ENCODE measurements at places on chromosomes 16 and 17.

- DNase-seq, result no peak
Measured at GRCh38 chr17:77429369-77429968, 288.7 kb downstream of the SEC14L1 start.

GRCh38 chr17:51228161-51228560 is 31.7 kb downstream of the MBTD1 start:
- no peak for DNase-seq

DNA sequence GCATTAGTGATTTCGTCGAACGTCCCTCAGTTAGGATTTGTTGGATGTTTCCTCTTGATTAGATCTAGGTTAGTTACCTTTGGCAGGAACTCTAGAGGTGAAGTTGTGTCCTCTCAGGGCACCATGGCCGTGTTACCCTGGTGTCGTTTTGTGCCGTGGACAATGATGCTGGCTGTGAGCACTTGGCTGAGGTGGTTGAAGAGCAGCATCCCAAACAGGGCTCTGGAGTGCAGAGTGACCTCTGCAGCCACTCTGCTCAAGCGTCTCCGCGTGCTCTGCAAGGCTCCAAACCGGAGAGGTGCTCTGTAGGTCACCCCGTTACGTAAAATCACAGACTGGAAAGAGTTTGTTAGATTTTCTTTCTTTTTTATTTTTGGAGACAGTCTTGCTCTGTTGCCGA is 33.0 kb downstream of the FOXK2 start:
- DNase-seq, result no peak

- no peak for DNase-seq
Measured at GRCh38 chr16:47387026-47387734, 73.7 kb downstream of the ITFG1 start.

- no peak for DNase-seq
Measured at GRCh38 chr16:72415379-72415778, 243.4 kb upstream of the PMFBP1 start.

- DNase-seq, result no peak
Measured at GRCh38 chr17:31294231-31294630, 2.8 kb downstream of the OMG start.

- no peak for DNase-seq
Measured at GRCh38 chr16:25931473-25932035, 239.8 kb downstream of the HS3ST4 start.

DNA sequence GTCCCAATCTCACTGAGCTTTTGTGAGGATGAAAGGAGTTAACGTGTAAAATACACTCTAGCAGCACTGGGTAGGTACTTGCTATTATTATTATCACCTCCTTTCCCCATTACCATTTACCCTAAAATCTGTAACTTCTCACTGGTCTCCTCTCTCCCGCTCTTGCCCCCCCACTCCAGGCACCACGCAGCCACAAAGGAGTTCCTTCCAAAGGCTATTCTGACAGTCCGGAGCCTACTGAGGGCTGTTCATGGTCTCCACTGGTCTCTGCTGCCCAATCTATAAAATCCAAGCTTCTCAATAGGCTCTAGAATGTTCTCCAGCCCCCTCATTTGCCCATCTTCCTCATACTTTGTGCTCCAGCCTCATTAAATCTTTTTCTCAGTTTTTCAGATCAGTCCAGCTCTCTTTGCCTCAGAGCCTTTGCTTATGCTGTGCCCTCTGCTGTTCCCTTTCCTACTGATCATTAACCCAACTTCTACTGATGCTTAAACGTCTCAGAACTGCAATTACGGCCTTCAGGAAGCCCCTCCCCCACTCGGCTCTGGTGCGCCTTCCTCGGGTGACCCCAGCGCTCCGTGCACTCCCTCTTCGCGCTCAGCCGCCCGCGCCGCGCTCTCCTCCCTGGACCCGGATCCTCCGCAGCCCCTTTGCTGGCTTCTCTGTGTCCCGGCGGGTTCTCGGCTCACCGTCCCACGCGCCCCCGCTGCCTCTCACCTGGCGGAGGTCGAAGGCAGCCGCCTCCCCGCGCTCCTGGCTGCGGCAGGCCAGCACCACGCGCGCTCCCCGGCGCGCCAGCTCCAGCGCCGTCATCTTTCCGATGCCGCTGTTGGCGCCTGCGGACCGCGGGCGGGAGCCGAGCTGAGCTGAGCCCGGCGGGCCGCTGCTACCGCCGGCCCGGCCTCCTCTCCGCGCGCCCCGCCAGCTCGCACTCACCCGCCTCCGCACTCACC is 737 bp downstream of the DHRS13 start:
- peak; percentile 55 for DNase-seq

- no peak for DNase-seq
Measured at GRCh38 chr16:66874079-66874775, 6.1 kb upstream of the PDP2 start.

DNA sequence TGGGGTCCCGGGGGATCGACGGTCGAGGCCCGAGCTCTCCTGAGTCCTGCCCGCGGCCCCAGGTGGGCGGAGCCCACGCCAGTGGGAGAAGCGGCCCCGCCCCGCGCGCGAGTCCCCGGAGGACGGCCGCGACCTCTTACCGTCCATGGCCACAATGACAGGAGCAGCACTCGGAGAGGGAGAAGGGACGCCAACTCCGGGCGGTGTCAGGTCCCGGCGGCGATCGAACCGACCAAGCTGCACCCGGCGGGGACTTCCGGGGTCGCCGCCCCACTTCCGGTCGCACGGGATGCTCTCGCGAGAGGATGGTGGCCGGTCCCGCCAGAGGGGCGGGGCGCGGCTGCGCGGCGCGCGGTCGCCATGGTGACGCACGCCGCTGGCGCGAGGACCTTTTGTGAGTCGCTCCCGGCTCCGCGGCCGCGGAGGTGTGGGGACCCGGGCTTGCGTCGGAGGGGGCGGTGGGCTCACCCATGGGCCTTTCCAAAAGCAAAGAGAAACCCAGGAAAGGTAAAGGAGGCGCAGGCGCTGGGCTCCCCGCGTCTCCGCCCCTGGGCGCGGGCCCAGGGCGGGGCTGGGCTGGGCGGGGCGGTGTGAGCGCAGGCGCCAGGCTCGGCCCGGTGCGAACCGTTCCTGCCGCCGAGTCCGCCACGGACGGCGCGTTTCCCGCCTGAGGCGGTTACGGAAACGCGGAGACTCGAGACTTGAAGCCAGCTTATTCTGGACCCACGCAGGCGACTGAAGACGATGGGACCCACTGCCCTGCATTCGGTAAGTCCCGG is at the start of the genes CHMP1A and SPATA33:
Gene CHMP1A (minus strand): TSS at position 267 of the 779 bp plus-strand sequence. CDS start 120 bp downstream, at position 147.
Gene SPATA33 (plus strand): TSS at position 395 of the 779 bp plus-strand sequence. CDS start 76 bp downstream, at position 471.
- DNase-seq, result peak; percentile 93

- no peak for DNase-seq
Measured at GRCh38 chr16:50889276-50889675, 147.4 kb downstream of the CYLD start.

- DNase-seq, result no peak
Measured at GRCh38 chr16:15765880-15766279, 90.9 kb downstream of the MYH11 start.

DNA sequence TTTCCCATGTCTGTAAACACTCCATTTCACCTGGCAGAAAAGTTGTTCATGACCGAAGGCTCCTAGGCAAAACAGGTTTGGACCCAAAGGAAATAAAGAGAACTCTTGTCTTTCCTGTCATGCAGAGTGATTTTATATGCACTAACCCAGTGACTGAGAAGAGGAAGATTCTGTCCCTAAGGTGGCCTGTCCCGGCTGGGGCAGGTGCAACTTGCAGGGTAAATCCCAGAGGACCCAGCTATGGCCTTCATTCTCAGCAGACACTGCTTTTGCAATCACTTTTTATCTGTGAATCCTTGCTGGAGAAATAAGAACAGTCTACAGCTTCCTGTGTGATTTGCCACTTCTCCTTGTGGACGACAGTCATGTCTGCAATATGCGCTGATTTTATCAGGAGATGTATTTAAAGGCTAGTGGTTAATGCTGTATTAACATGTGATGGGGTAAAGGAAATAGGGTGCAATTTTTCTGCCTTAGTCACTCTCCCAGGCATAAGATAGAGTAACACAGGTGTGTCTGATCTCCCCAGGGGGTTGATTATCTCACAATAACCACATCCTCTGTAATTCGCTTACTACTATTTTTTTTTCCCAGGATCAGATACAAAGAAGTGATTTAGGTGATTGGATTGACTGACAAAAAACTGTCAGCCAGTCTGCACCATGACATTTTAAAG is 696.8 kb upstream of the SOX9 start:
- DNase-seq, result no peak

GRCh38 chr16:55653106-55653505 is 2.7 kb upstream of the SLC6A2 start:
- DNase-seq, result no peak

- no peak for DNase-seq
Measured at GRCh38 chr16:5751216-5751615, 653.6 kb upstream of the EEF2KMT start.

- DNase-seq, result no peak
Measured at GRCh38 chr17:1920948-1921351, 91.1 kb downstream of the RPA1 start.

DNA sequence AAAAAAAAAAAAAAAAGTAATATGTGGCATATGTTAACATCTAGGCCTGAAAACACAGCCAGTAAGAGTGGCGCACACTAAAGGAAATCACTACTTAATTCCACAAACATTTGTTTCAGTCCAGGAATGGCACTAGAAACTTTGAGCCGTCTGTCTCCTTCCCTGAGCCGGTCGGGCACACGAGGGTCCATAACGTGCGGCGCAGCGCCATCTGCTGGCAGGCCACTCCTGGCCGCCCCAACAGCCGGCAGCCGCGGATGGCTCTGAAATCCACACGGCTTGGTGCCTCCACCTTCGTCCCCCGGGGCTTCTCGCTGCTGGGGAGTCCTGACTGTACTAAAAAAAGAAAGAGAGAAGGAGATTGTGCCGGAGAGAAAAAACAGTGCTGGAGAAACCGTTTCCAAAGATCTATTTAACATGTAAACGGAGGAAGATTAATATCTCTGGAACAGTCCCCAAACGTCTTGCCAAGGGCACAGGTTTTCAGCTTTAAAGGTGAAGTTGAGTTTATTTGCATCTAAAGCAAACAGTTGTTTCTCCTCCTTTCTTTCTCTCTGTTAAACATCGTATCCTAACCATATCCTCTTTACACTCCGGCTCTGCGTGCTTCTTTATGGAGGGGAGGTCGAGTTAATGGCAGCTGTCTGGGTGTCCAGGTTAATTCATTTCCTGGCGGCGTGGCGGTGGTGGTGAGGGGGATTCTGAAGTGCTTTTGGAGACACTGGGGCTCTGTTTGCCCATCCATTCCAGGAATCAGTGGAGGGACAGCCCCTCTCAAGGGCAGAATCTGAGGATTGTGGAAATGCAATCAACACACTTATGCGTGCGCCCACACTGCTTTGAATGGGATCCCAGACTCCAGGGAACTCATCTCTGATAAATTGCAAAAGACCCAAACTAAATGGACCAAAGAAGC is 611.3 kb upstream of the SALL1 start:
- peak; percentile 54 for DNase-seq

DNA sequence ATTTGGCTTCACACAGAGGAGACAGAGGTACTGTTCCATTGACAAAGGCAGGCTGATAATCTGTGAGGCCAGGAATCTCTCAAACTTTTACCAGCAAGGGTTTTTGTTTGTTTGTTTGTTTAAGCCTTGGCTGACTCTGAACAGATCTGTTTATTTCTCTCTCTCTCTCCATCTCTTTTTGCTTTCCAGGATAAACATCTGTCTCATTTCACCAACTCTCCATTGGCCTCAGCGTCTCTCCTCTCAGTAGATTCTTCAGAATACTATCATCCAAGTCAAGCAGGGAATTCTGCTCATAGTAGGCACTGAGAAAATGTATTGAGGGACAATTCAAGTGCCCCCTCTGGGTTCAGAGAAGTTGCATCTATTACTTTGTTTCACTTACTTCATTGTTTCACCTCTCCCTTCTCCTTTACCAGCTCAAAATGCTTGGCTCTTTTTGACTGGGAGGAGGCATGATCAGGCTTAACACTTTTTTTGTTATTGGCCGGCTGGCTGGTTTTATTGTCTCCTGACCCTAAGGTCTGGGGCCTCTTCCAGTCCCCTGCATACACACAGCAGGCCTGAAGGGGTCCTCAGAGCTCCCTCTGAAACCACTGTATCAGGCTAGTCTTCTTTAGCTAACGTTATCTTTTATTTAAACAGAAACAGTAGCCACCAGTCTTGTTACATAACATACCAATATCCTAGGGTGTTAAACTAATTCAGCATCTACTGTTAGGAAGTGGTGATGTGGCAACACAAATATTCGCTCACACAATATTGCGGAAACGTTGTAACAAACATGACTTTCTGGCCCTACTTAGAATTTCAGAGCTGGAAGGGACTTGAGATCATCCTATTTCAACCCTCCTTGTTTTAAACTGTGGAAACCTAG is 2.0 kb upstream of the YPEL2 start:
- DNase-seq, result no peak

DNA sequence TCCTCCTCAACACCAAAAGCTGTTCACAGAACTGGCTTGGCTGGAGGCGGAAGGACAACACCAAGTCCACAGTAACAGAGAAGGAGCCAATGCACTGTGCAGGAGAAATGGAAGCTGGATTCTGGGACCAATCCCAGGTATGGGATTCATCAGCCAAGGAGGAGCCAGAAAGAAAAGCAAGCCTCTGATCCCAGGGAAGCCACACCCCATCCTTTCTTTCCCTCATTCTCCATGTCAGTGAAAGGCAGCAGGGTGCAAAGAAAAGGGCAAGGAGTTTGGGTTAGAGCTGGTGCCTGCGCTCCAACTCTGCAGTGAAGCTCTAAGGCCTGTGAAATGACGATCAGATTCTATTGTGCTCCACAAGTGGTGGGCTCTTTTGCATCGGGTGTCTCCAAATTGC is 11.0 kb downstream of the DCAKD start:
- DNase-seq, result no peak

GRCh38 chr16:20880867-20881502 is 19.2 kb downstream of the DCUN1D3 start:
- DNase-seq, result no peak

DNA sequence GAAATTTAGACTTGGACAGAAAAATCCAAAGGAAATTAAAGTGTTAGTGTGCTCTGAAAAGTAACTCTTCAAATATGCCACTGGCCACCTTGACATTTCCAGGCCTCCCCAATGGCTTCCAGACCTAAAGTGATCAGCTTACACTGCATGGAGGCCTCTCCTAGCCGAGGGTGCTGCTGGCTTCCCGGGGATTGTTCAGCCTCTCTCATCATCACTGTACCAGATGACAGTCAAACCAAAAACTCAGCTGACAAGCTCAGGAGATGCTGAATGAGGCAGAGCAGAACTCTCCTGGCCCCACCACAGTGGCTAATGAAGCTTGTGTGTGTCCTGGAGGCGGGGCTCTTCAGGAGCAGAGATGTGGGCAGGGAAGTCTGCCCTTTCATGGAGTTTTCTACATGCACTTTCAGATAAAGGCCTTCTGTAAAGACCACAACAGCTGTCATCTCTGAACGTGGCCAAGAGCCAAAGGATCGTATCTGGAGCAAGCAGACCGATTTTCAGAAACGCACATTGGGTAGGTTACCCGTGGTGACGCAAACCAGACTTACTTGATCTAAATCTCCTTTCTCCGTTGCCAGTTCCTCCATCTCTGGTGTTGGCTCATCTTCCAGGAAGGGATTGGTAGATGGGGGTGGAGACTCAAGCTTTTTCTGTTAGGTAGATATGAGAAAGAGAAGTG is 113.3 kb downstream of the VPS53 start:
- DNase-seq, result no peak

- no peak for DNase-seq
Measured at GRCh38 chr16:87133112-87133850, 183.9 kb downstream of the C16orf95 start.

GRCh38 chr17:47605011-47605410 is 44.7 kb upstream of the KPNB1 start:
- DNase-seq, result no peak
